ENCODE measurements at places on chromosomes 2 and 18. TPM values are rescaled to one million over a fixed set of nuclear protein-coding genes. Genes with fewer than 3 reads are reported as not detected.
A peak's percentile ranks its signal among the peaks of the same experiment; 100 is the strongest.

Gene HDHD2
- 27.8 TPM for total RNA-seq

- DNase-seq, result no peak
Measured at GRCh38 chr2:67842375-67842959, 220.3 kb downstream of the C1D start.

Gene MLPH
- total RNA-seq, result not detected

DNA sequence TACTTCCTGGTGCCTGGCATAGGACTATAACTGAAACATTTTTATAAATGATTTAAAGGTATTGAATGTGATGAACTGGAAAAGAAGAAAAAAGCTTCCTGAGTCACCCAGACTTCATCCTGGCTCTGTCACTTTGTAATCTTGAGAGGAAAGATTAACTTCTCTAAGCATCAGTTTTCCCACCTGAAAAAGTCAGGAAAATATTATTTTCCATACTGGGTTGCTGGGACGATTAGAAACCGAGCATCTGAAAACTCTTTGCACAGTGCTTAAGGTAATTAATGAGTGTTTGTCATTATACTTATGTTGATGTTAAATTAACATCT lies 71.8 kb downstream of the FMNL2 start:
- DNase-seq, result no peak

DNA sequence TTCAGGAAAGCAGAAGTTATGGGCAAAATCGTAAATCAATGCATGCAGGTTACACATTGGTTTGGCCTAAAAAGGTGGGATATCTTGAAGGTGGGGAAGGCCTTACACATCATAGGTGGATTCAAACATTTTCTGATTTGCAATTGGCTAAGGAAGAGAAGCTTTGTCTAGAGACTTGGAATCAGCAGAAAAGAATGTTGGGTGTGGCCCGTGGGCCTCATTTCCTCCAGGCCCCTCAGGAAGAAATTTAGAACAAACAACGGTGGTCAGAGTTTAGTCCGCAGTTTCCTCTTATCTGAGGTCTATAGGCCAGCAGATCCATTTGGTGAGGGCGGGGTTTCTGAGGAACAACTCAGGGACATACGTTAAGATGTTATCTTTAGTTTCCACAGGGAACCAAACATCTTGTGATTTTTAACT lies 50.9 kb upstream of the AFF3 start:
- no peak for DNase-seq

DNA sequence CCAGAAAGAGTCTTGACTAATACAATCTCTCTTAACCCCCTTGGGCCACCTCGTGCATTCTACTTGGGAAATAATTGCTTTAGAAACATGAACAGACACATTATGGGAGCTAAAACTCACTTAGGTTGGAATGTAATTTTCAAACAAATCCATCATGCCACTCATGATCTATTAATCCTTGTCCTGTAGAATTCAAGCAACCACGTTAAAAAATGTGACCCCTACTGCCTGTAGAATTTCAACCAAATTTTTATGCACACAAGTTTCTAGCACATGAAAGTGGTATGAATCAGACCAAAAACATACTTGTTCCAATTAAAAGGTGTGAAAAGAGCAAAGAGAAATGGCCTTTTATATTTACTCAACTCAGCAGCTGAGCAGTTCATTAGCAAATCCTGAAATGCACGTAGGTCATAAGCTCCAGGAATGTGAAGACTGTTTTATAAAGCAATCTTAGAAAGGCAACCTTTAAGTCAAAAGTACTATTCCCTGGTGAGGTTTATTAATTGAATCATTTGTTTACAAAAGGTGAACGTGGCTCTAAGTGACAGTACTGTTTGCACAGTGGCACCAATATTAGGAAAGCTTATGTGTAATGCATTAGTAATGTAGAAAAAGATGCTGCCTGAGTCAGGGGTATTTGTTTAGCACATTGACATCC lies 459.4 kb upstream of the UBE2E3 start:
- DNase-seq, result no peak

DNA sequence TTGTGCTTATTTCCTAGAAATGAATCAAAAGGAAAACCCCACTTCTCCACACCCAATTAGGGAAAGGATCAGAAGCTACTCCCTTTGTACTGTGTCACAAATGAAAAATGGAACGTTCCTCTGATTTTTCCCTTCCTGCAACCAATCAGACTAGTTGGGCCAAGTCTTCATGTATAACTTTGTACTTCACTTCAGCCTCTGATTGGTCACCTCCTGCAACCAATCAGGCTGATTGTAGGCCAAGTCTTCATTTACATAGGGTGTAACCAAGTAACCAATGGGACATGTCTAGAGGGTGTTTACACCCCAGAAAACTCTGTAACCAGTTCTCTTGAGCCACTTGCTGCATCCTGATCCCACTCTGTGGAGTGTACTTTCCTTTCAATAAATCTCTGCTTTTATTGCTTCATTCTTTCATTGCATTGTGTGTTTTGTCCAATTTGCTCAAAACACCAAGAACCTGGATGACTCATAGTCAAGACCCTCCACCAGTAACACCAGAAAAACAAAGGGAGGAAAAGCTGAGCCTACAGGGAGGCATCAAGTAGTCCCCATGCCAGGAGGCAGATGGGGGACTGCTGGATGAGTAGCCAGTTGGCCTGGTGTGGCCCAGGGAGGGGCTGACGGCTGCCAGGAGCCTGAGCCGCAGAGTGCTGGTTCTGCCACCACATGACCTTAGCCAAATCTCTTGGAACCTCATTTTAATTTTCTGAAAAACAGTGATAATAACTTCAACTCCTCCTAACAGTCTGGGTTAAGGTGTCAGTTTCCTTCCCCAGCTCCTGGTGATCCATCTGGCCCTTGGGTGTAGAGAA lies 46.1 kb downstream of the SOWAHC start:
- no peak for DNase-seq

GRCh38 chr2:134225841-134226240 lies 28.0 kb upstream of the MGAT5 start:
- no peak for DNase-seq

GRCh38 chr2:128603411-128603924 lies 284.8 kb upstream of the HS6ST1 start:
- no peak for DNase-seq

DNA sequence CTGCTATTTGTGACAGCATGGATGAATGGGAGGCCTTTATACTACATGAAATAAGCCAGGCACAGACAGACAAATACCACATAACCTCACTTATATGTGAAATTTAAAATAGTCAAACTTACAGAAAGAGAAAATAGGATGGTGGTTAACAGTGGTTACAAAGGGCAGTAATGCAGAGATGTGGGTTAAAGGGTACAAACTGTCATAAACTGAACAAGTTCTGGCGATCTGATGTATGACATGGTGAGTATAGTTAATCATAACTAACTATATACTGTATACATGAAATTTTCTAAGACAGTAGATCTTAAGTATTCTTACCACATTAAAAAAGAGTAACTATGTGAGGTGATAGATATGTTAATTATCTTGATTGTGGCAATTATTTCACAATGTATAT lies 558.1 kb upstream of the ZNF804A start:
- DNase-seq, result no peak

DNA sequence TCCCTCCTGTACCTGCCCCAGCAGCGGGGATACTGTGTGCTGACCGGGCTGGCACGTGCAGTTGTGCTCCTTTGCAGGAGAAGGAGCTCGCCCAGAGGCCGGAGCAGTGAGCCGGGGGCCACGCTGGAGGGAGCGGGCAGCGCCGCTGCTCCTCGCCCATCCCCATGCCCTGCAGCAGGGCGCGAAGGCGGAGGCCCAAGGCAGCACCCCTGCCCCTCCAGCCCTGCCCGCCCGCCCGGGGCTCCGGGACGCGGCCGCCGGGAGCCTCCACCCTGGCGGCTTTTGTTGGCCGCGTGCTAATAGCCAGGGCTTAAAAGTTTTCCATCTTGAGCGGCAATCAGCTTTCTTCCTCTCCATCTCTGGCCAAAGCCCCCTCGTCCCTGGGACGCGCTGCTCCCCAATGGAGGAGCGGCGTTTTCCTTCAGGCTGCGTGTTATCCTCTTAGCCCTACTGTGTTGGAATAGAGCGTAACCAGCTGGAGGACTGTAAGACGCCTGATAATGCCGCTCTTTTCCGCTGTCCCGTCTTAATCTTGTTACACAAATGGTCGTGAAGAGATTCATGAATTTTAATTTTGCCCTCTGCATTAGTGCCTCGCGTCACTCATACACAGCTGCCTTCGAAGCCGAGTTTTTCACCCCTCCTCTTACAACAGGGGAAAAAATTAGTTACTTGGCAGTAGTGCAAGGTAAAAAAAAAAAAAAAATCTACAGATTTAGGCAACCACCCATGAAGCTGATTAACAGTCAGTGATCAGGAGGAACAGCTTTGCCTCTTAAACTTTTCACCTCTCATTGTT lies 172.9 kb upstream of the SIX3 start:
- no peak for DNase-seq

- no peak for DNase-seq
Measured at GRCh38 chr2:17301437-17301836, 216.8 kb downstream of the RAD51AP2 start.

DNA sequence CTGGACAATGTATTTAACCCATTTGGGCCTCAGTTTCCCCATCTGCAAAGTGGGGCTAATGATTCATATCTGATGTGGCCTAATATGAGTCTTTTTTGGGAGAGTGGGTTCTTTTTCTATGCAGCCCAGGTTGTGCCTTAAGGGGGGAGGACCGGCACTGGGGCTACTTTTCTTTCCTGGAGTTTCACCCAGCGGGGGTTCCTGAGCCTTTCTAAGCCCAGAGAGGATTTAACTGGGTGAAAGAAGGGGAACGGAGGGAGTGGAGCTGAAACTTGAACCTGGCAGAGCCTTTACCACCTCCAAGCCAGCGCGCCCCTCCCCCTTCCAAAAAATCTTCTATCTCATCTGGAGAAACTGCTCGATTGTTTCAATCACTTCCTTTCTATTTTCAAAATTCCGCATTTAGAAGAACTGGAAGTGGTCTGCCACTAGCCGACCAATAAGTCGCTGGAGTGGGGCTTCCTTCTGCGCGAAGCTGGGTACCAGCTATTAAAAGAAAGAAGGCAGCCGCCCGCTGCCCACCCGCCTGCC lies 205.0 kb upstream of the SMAD2 start:
- peak; percentile 39 for DNase-seq
